ENCODE measurements at places on chromosomes 7 and 10.

DNA sequence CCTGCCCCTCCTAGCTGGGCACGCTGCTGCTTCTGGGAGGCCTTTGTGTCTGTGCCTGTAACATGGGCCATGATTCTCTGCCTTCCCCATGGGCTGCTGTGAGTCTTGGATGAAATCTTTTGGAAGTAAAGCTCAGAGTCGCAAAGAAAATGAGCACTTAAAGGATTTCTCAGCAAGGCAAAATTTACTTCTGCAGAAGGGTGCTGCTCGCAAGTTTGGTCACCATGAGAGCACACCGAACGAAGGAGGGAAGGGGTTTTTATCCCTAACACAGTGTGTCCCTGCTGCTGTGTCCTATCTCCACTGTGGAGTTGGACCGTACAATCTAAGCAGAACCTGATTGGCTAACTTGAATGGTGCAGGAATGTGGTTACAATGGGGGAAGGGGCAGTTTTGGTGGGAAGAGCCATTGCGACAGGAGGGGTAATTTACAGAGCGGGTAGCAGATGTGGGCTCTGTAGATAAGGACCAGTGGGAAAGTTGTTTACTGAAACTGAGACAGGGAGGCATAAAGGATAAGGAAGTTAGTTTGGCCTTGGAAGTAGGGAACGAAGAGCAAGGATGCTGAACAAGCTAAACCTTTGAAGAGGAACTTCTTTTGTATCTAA lies 57.5 kb downstream of the FANK1 start:
- DNase-seq, result no peak

GRCh38 chr7:158257516-158258410 lies 329.9 kb downstream of the PTPRN2 start:
- no peak for DNase-seq

DNA sequence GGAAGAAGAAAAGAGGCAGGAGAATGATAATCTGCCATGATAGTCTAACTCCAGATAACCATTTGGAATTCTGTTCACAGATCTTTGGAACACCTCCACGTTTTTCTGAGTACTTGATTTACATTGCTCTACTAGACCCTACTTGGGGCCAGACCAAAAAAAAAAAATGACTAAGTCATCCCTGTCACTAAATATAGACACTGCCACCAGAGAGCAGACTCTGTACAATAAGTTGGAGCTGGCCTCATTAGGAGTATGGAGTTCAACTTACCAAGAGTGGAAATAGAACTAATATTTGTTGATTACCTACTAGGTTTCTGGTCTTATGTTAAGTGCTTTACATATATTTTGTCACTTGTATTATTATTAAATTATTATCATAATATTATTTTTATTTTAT lies 80.9 kb upstream of the ZNF800 start:
- DNase-seq, result no peak

DNA sequence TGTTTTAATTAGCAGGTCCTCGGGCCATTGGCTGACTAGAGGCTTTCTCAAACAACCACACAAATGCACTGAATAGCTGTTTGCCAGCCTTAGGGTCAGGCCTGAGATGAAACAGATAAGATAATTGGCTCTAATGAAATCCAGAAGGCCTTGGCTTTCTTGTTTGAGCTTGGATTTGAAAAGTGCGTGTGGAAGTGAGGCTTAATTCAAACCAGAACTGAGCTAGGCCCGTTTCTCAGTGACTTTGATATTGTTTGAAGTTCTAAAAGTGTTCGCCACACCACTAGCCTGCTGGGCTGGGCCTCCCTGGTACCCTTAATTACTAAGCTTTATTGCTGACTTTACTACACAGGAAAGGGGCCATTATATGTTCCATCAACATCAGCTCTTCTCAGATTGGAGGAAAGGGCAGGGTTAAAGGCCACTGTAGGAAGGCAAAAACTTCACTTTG lies 270.6 kb downstream of the TWIST1 start:
- DNase-seq, result no peak

DNA sequence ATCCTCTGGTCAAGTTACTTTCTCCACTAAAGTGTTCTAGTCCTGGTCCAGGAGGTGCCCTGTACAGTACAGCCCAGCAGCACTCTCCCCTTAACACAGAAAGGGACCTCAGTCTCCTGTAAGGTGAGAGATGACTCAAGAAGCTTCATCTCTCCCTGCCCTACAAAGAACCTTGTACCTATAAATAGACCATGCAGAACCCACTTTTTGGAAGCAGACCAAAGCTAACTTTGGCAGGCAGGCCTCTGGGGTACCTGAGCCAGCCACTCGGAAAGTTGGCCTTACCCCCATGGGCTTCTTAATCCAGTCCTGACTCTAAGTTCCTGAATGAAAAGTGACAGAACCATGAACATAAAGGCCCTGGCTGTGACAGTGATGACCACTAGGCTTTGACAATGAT lies 454.8 kb downstream of the KCNMA1 start:
- DNase-seq, result no peak
